ENCODE measurements at places on chromosomes 11 and 22. TPM values are rescaled to one million over a fixed set of nuclear protein-coding genes. Genes with fewer than 3 reads are reported as not detected.
A peak's percentile ranks its signal among the peaks of the same experiment; 100 is the strongest.

DNA sequence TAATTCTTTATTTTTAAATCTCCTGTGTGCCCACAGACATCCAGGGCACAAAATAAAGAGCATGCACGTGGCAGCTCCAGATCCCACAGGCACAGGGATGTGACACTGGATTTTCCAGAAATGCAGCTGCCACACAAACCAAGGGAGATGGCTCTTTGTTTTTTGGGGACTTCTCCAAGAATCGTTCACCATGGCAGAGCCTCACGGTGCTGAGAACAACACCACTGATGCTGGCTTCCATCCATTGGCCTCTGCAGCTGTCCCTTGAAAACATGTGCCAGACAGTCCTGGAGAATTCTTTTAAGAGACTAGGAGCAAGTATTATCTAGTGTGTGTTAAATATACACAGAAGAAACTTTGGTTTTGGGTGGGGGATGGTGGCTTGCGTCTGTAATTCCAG lies 108.4 kb upstream of the SLC22A12 start:
- DNase-seq, result no peak

DNA sequence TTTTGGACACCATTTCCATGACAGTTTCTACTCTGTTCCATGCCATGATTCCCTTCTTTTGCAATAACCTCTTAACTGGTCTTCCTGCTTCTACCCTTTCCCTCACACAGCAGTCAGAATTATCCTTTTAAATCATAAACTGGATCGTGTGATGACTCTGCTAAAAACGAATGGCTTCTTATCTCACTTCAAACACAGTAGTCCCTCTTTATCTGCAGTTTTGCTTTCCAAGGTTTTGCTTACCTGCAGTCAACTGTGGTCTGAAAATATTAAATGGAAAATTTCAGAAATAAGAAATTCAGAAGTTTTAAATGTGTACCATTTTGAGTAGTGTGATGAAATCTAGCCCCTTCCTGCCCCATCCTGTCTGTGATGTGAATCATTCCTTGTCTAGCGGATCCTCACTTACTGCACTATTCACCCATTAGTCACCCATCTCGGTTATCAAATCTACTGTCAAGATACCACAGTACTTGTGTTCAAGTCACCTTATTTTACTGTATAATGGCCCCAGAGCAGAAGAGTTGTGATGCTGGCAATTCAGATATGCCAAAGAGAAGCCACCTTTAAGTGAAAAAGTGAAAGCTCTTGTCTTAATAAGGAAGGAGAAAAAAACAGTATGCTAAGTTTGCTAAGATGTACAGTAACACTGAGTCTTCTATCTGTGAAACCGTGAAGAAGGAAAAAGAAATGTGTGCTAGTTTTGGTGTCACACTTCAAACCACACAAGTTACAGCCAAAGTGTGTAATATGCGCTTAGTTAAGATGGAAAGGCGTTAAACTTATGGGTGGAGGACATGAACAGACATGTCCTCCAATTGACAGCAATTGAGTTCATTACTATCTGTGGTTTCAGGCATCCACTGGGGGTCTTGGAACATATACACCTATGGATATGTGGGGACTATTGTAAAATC lies 283.0 kb downstream of the DDX10 start:
- DNase-seq, result peak; percentile 59

GRCh38 chr11:14202251-14203196 lies 156.5 kb downstream of the RRAS2 start:
- no peak for DNase-seq

GRCh38 chr11:41245184-41245583 lies 214.3 kb downstream of the LRRC4C start:
- no peak for DNase-seq

C11orf65 gene
- 1.6 TPM for total RNA-seq

DNA sequence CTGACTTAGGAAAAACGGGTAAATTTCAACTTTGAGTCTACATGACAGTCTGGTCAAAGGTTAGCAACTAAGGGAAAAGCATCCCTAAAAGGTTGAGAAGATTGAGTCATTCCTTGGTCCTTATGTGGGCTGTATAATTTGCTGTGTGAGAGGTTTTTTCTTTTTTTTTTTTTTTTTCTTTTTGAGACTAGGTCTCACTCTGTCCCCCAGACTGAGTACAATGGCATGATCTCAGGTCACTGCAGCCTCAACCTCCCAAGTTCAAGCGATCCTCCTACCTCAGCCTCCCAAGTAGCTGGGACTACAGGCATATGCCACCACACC lies 101.4 kb downstream of the MRTFA start:
- DNase-seq, result no peak

CBX7 gene
- total RNA-seq, result 8.0 TPM

DNA sequence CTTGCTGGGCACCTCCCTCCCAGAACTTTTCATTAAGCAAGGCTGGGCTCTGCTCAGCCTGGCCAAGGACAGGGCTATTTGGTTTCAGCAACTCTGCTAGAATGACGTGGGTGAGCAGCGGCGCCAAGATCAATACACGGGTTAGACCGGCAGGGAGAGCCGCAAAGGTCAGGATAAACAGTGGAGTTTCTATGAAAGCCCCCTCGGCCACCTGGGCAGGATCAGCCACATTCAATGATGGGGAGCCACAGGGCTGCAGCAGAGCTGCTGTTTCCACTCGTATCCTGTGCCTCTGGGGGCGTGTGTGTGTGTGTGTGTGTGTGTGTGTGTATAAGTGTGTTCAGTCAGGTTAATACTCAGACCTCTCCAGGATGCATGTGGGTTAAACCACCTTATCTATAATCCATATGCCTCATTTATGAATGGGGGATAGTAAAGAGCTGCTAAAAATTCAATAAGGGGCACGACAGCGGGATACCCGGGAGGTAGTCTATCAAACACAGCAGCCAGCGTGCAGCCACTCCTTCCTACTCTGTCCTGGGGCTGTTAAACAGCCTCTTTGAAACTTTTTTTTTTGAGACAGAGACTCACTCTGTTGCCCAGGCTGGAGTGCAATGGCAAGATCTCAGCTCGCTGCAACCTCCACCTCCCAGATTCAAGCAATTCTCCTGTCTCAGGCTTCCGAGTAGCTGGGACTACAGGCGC lies 34.8 kb downstream of the MYH9 start:
- peak; percentile 85 for DNase-seq

- no peak for DNase-seq
Observed at GRCh38 chr11:83054001-83054400, 17.7 kb downstream of the RAB30 start.

DNA sequence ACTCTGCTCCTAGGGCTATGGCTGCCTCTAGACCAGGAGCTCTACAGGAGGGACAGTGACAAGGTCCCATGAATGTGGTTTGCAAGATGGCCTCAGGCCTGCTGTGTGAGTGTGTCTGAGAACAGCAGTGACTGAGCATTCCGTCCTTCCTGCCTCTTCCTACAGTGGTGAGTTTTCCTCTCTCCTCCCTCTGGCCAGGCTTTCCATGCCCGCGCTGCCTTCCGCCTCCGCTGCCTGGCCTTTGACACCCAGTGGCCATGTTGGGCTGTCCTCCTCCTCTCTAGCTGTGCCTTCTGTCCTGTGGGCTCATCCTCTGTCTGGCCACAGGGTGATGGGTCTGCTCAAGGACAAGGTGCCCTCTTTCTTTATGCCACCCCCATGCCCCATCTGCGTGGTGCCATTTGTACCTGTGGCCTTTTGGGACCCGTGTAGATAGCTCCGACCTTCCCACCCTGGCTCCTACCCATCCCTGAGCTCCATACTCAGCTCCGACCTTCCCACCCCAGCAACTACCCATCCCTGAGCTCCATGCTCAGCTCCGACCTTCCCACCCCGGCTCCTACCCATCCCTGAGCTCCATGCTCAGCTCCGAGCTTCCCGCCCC lies 970.4 kb downstream of the BRD1 start:
- DNase-seq, result no peak

DNA sequence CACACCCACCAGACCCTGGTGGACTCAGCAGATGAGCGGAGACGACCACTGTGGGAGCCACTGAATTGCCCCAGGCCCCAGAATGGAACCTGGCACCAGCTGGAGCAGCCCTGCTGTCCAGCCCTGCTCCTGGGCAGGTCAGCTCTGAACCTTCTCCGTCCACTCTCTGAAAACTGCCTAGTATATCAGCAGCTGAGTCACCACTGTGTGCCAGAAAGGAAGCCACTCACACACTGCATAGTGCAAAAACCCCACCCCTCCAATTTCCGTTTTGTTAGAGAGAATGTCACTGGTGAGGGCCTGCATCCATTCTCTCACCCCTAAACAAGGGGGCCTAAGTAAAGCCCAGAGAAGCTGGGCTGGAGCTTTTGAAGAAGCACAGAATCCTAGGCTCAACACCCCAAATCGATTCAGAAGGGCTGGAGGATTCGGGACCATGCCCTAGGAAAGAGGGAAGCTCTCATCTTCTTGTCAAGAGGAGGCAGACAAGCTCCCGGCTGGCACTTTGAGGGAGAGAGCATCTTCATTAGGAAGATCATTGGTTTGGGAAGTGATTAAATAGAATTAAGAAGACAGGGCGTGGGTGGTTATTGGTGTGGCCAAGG lies 44.5 kb downstream of the GALNT18 start:
- DNase-seq, result peak; percentile 15

DNA sequence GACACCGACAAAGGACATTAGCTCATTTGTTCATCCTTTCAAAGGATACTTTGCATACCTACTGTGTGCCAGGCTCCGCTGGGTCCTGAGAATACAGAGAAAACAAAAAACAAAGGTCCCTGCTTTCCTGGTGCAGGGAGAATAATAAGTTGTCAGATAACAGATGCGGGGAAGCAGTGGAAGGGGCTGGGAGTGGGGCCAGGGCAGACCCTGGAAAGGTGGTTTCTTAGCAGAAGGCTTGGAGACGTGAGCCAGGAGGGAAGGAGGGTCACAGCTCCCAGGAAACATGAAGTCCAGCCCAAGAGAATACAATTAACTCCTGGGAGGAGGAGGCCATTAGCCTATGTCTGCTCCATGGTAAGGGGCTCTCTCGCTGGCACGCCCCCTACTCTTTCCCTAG lies 9.8 kb upstream of the ANO1 start:
- no peak for DNase-seq

GRCh38 chr22:31631436-31631835 lies 30.6 kb downstream of the PISD start:
- no peak for DNase-seq

OR8A1 gene
- total RNA-seq, result not detected

SMTNL1 gene
- total RNA-seq, result not detected

RASD2 gene
- 0.09 TPM for total RNA-seq

AHNAK gene
- 737 TPM for total RNA-seq

PRPF19 gene
- 53.1 TPM for total RNA-seq

GRCh38 chr11:127035824-127036223 lies 35.3 kb upstream of the KIRREL3 start:
- DNase-seq, result no peak

GRCh38 chr11:122749005-122749687 lies 89.2 kb upstream of the CRTAM start:
- DNase-seq, result peak; percentile 86

DNA sequence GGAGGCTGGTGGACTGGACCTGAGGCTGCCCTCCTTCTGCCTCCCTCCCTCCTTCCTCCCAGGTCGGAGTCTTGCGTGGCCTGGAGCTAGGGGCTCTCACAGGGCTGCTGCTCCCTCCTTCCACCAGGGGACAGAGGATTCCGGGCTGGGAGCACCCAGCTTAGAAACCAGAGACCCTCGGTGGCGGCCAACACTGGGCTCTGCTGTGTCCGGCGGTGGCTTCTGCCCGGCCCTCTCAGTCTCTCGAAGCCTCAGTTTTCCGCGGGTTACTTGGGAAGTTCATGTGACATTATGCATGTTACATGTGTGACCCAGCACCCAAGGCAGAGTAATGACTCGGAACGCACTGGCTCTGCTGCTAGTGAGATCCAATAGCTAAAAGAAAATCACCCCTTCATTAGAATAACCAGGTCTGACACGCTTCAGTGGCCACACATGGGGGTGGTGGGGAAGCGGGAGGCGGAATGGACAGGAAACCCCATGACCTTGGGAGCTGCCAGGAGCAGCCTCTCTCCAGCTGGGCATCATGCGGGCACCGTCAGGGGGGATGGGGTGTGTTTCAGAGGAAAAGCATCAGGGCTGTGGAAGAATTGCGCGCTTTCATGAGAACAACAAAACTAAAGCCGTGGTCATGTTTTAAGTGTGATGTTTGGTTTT lies 5.9 kb upstream of the MRGPRG start:
- DNase-seq, result no peak

DNA sequence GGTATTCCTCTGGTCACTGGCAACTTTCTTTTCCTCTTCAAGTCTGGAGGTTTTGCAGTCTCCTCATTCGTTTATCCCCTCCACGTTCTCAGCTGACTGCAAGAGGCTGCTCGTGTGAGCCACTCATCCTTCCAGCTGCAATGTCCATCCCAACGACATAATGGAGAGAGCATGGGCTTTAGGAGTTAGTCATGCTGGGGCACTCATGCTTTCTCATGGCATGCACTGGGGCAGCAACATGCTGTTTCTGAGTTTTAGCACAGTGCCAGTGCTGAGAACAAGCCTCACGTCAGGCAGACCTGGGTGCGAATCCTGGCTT lies 7.1 kb downstream of the DCPS start:
- DNase-seq, result no peak

DNA sequence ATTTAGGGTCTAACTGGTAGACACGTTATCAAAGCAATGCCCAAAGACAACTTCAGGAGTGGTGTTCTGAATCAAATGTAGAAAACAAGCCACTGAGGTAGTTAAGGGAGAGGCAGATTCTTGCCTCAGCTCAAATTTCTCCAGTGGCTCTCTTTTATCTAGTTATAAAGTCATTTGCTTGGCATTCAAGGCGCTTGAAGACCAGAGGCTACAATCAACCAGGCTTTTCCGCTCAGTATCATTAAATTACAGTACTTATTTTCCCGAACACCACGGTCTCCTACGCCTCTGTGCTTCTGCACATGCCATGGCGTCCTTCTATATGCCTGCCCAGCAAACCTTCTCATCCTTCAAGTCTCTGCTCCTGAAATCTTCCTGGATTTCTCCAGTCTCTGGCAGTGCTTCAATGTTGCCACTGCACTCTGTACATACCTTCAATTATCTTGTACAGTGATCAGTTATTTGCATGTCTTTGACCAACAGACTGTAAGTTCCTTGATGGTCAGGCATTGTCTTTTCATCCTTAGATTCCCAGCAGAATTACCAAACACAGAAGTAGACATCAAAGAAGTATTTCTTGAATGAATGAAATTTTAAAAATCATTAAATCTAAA lies 1.4 kb downstream of the POGLUT3 start:
- DNase-seq, result peak; percentile 27

KCNJ1 gene
- 0.25 TPM for total RNA-seq

DNA sequence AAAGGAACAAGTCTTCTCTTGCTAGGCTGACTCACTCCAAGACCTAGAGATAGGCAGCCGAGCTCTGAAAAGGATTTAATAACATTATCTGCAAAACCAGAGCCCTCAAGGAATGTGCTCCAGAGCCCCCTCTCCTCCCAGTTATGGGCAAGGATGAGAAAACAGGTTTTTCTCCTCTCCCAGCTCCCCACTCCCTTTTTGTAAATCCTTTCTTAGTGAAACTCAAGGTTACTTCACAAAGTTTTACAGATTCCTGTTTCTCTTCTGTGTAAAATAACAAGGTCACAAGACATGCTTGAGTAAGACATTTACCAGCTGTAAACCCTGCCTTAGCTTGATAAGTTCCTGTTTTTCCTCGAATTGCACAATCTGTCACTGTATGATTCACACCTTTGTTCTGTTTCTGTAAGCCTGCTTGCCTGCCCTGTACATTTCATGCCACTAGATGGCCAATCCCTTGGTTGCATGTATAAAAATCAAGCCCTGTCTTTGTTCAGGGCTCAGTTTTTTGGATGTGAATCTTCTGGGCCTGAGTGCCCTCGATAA lies 489.4 kb downstream of the KCNA4 start:
- peak; percentile 83 for DNase-seq
